ENCODE measurements at places on chromosomes 6 and 20.

DNA sequence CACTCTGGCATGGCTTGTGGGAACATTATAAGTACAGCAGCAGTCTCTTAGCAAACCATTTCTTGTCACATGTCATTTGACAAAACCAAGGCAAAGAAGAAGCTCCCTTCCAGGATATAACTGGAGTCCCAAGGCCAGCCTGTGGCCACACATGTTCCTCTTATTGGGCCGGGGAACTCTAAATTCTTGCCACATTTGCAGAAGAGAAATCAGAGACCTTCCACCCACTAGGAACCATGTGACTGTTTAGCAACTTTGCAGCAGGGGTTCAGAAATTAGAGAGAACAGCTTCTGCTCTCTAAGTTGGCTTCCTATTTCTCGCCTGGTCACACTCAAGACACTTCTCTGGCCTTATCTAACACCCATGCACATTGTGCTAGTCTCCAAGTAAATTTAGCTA lies 20.4 kb upstream of the MEP1A start:
- no peak for DNase-seq

DNA sequence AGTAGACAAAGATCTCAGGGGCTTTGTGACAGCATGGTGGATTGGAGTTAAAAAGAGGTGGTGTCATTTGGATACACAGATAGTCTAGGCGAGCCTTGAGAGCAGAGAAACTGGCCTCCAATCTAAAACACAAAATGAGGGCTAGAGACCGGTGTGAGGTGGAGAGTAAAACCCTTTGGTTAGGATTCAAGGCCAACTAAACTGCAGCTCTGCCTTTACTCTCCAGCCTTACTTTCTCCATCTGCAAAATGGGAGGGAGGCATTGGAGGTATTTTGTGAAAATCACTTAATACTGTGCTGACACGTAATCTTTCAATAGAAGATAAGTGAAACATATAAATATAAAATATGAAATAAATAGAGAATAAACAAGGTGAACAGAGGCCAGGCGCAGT lies 89.1 kb upstream of the QKI start:
- DNase-seq: no peak

- DNase-seq: no peak
Observed at GRCh38 chr20:44850272-44850671, 35.2 kb upstream of the YWHAB start.

GRCh38 chr20:1674361-1674760 lies 16.8 kb upstream of the SIRPG start:
- DNase-seq: no peak

DNA sequence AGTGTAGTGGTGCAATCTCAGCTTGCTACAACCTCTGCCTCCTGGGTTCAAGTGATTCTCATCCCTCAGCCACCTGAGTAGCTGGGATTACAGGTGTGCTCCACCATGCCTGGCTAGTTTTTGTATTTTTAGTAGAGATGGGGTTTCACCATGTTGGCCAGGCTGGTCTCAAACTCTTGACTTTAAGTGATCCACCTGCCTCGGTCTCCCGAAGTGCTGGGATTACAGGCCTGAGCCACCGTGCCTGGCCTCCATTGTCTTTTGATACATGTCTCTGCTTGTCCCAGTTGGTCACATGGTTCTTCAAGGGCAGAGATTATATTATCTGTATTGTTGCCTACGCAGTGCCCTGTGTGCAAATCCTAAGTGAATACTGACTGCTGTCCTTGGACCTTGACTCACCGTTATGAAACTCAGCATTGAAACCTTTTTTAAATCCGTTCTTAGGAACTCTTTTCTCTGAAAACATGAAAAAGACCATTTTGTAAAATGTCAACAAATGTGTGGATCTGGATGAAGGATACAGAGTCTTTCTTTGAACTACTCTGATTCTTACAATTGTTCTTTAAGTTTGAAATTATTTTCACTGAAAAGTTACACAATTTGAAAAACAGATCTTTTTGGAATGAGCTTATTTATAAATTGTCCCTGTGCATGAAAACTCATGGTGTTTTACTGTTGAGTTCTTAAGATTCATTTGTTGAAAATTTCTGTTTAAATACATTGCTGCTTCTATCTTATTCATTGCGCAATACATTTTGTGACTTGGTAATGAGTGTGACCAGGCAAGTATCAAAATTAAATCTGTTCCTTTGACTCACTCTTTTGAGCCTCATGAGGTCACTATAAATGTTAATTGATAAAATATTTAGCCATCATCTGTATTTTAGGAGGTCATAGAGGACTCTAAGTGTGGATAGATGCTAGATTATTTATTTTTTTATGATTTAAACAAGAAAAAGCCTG lies 293.5 kb downstream of the UTRN start:
- no peak for DNase-seq

GRCh38 chr20:64083378-64083803 lies 807 bp downstream of the LKAAEAR1 start:
- peak; percentile 46 for DNase-seq

Data from activated gamma-delta T cell treated with anti-CD3 and anti-CD28 coated beads, Interleukin-2, amount 50 U/mL, for 16 hours (primary cell).